ENCODE measurements at places on chromosomes 13 and 19.

- peak; percentile 62 for DNase-seq
Measured at GRCh38 chr19:55632463-55632834, 8.1 kb upstream of the ZNF784 start.

DNA sequence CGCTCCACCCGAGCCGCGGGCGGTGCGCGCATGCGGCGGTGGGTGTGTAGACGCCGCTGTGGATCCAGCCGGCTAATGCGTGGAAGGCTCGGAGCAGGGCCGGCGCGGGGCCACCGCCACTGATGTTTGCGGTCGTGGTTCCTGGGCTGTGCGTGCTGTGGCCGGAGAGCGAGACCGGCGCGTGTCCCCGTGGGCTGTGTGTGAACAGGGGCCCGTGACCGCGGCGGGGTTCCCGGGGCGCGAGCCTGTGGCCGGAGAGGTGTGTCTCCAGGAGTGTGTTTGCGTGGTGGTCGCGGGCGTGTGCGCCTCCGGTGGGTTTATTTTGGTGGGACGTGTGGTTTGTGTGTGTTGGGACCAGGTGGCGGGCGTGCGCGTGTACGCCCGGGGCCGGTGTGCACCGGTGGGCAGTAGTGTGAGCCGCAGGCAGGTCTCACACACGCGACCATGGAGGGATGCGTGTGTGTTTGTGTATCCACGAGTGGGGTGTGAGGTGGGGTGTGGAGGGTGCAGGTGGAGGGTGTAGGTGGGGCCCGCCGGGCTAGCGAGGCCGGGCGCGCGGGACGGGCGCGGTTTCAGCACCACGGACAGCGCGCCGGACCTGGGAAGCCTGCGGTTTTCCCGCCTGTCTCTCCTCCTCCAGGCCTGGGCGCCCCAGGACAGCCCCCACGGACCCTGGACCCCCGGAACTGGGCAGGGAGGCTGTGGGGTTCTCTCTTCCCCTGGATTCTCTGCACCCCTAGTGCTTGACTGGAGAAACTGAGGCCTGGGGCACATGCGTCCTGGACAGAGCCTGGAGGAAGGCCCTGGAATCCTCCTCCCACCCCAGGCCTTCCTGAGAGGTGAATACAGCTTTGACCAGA lies 1.6 kb downstream of the HCN2 start:
- DNase-seq = no peak

GRCh38 chr19:30710721-30711120 lies 338.5 kb downstream of the ZNF536 start:
- DNase-seq = no peak

GRCh38 chr13:93900731-93901130 lies 578.8 kb downstream of the DCT start:
- DNase-seq = no peak

- DNase-seq = no peak
Measured at GRCh38 chr13:37366044-37366770, 232.4 kb downstream of the POSTN start.

- no peak for DNase-seq
Measured at GRCh38 chr13:87452281-87452680, 218.9 kb upstream of the SLITRK5 start.

GRCh38 chr13:27290715-27291114 lies 20.1 kb downstream of the RASL11A start:
- no peak for DNase-seq

- DNase-seq = peak; percentile 64
Measured at GRCh38 chr19:12194827-12195731, 32.2 kb downstream of the ZNF136 start.

DNA sequence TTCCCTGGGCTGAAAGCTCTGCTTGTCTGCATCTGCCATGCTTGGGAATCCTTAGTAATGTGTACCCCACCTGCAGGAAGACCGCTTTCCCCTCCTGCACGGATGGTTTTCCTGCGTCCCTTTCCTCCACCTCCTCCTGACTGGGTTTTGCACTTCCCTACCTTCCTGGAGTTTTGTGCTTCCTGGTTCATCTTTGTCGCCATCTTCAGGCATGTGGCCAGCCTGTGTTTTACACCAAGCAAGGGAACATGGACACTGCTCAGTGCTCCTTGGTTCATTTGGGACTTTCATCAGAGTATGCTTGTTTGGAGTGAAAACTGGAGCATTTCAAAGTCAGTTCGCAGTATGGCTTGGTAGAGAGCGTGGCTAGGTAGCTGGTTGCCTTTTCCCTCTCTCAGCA lies 30.7 kb downstream of the ERICH6B start:
- DNase-seq = no peak

GRCh38 chr19:12833738-12834565 lies 427 bp downstream of the RTBDN start:
- no peak for DNase-seq

GRCh38 chr19:3441986-3442329 lies 38.4 kb downstream of the SMIM24 start:
- no peak for DNase-seq

GRCh38 chr13:23824371-23824770 lies 64.8 kb downstream of the MIPEP start:
- DNase-seq = no peak

GRCh38 chr13:31477961-31478360 lies 261.4 kb upstream of the RXFP2 start:
- no peak for DNase-seq

- DNase-seq = no peak
Measured at GRCh38 chr13:89748716-89749115, 1598.8 kb upstream of the MIR17HG start.

DNA sequence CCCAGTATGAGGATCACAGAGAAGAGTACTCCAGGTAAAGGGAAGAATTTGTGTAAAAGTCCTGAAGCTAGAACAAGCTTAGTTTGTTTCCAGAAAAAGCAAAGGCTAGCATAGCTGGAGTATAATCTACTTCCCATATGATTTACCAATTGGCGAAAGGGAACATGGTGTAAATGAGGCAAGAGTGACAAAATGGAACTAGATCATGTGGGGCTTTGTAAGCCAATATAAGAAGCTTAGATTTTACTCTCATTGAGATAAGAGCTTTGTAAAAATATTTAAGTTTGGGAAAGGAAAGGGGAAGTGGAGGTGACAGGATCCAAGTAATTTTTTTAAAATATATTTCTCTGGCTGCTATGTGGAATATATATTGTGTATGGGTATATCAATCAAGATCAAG lies 234.9 kb downstream of the KCTD12 start:
- DNase-seq = no peak

DNA sequence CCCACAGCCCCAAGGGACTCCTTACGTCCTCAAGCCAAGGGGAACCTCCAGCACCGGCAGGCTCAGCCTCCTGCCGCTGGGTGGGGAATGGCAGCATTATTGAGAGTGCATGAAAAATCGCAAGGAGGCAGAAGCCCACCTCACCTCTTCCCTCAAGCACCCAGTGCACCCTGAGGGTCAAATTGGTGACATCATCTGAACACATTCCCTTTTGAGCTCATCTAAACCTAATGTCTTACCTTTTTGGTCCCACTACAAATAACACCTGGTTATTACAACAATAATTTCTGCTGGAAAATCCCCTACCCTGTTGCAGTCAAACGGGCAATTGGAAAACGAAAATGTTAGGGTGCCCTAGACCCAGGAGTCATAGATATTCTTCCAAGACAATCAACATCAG lies 12.2 kb upstream of the POP4 start:
- DNase-seq = no peak

DNA sequence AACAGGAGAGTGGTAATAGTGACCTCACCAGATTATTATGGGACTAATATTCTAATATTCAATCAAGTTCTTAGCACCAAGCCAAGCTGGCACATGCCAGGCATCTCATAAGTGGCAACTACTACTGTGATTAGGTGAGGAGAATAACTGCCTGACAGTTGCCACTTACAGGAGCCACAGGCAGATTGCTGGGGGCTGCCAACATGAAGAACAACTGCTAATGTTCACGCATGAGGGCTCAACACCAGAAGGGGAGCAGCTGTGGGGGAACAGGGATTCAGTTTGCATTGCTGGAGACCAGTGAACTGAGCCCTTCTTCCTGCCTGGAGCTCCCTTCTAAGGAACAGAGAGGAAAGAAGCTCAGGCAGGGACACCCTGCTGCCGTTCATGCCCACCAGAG lies 504.5 kb downstream of the FOXO1 start:
- DNase-seq = no peak

DNA sequence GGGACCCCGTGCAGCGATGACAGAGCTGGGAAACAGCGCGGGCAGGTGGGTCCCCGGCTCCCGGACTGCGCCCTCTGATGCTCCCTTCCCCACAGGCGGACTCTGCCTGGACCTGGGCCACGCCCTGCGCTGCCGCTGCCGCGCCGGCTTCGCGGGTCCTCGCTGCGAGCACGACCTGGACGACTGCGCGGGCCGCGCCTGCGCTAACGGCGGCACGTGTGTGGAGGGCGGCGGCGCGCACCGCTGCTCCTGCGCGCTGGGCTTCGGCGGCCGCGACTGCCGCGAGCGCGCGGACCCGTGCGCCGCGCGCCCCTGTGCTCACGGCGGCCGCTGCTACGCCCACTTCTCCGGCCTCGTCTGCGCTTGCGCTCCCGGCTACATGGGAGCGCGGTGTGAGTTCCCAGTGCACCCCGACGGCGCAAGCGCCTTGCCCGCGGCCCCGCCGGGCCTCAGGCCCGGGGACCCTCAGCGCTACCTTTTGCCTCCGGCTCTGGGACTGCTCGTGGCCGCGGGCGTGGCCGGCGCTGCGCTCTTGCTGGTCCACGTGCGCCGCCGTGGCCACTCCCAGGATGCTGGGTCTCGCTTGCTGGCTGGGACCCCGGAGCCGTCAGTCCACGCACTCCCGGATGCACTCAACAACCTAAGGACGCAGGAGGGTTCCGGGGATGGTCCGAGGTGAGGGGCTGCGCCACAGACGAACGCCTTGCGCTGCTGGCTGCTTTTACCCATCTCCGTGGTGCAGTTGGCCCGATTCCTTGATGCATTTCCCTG lies 7.8 kb upstream of the SELENOV start:
- DNase-seq = no peak

DNA sequence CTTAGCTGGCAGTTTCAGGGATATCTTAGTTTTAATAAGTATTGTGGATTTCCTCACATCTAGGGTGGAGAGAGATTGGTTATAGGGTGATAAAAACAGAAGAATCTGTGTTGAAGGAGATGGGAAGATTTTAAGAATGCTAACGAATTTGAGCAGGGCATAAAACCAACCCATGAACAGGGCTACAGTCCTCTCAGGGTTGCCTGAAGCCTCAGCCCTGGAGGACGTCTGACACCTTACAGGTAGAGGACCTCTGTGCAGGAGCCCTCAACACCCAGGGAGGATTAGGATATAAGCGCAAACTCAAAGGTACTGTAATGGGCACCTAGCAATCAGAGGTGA lies 461 bp upstream of the WASF3 start:
- no peak for DNase-seq

- no peak for DNase-seq
Measured at GRCh38 chr13:113224486-113224885, 15.1 kb downstream of the CUL4A start.

- no peak for DNase-seq
Measured at GRCh38 chr13:95304453-95304852, 3.2 kb upstream of the ABCC4 start.

DNA sequence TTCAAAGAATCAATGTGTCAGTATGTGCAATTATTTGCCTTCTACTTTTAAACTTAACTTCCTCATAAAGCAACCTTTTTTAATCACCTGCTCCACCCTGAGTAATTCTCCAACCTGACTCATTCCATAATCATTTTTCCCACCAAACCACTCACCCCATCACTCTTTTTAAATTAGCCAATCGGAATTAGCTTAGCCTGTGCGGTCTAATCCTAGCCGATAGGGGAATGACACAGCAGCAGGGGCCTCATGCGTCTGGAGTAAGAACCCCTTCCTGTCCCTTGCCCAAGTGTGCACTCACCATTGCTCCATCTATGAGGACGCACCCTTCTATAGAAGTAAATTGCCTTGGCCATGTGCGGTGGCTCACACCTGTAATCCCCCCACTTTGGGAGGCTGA lies 27.4 kb upstream of the ZNF83 start:
- no peak for DNase-seq

- DNase-seq = no peak
Measured at GRCh38 chr19:2634228-2634951, 68.1 kb downstream of the GNG7 start.

DNA sequence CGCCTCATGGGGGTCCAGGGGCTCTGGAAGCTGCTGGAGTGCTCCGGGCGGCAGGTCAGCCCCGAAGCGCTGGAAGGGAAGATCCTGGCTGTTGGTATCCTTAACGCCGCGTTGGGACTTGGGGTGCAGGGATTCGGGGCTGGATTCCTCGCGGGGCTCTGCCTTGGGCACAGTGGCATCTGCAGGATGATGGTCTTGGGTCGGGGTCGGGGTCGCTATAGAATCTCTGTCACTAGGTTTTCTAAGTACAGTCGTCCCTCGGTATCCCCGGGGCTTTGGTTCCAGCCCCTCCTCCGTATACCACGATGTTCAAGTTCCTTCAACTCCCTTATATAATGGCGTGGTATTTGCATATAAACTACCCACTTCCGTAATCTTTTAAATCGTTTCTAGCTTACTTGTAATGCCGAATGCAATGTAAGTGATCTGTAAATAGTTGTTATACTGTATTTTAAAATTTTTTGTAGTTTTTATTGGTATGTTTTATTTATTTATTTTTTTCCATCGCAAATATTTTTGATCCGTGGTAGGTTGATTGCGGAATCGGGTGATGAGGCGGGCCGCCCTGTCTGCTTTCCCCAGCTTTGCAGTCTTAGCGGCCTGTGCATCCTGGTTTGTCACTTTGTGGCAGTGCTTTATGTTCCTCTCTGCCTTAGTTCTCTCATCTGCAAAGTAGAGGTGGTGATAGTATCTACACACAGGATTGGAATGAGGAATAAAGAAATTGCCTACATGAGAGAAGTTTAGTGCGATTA lies 606 bp downstream of the ERCC5 start:
- DNase-seq = peak; percentile 15

GRCh38 chr19:4099041-4099764 lies 24.7 kb downstream of the MAP2K2 start:
- no peak for DNase-seq

GRCh38 chr19:39655613-39656012 lies at the start of gene LGALS16:
Gene LGALS16 (plus strand): TSS chr19:39655913. CDS start chr19:39655962, 49 bp downstream.
- DNase-seq = no peak

GRCh38 chr13:97225533-97225932 lies 3.4 kb downstream of the MBNL2 start:
- no peak for DNase-seq

DNA sequence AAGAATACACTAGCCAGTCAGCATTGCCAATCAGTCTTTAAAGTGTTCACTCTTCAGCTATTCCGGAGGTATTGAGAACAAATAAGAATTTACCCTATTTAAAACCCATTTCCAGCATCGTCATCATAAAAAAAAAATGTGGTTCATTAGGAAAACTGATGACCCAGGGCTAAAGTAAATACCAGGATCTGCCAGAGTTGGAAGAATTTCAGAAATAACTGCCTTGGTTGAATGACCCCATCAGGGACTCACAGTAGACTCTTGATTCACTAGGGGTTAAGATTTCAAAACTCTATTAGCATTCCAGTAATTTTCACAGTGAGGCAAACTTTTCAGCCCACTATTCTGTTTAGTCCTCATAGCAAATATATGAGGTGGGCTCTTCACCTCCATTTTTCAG lies 377.0 kb downstream of the ITGBL1 start:
- DNase-seq = no peak

DNA sequence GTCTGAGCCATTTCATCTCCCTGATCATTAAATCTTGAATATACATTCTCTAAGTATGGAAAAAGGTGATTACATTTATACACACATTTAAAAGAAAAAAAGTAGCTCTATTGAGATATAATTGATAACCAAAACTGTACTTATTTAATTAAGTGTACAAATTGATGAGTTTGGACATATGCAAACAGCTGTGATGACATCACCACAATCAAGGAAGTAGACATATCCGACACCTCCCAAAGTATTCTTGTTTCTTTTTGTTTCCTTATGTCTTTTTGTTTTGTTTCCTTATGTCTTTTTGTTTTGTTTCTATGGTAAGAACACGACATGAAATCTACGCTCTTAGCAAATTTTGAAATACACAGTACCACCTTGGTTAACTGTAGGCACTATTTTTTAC lies 1393.9 kb upstream of the MIR17HG start:
- DNase-seq = no peak

All from anterior cingulate cortex (tissue), 58 donors.